ENCODE measurements at places on chromosomes 3 and 15.

GRCh38 chr15:60626669-60627068 lies 147.7 kb upstream of the ICE2 start:
- DNase-seq, result no peak

- no peak for DNase-seq
These were observed 136.3 kb downstream of the DIPK2A start for GRCh38 chr3:144107923-144108322.

DNA sequence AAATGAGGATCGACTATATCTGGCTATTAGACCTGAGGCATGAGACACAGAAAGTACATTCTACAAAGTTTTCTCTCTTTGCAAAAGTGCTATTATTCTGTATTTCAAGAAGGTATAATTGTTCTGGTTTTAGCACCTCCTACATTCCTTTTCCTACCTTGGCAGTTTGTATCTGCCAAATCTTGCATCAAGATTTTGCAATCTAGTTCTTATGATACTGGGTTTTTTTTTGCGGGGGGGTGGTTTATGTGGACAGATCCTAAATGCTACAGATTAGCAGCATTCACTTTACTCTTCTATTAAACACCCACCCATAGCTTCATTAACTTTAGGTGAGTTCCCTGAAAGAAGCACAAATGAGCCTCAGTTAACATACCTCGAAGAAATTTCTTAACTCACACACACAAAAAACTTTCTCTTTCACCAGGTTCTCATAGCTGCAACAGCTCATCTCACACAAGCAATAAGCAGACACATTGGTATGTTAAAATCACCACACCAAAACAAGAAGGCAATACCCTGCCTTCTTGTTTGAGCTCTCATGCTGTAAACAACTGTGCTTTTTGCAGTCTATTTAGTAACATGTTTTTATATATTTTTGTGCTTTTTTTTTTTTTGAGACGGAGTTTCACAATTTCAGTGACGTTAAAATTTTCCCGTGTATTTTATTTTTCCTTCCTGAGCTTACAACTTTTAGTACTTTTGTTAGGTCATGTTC lies 73.0 kb upstream of the VGLL4 start:
- no peak for DNase-seq

DNA sequence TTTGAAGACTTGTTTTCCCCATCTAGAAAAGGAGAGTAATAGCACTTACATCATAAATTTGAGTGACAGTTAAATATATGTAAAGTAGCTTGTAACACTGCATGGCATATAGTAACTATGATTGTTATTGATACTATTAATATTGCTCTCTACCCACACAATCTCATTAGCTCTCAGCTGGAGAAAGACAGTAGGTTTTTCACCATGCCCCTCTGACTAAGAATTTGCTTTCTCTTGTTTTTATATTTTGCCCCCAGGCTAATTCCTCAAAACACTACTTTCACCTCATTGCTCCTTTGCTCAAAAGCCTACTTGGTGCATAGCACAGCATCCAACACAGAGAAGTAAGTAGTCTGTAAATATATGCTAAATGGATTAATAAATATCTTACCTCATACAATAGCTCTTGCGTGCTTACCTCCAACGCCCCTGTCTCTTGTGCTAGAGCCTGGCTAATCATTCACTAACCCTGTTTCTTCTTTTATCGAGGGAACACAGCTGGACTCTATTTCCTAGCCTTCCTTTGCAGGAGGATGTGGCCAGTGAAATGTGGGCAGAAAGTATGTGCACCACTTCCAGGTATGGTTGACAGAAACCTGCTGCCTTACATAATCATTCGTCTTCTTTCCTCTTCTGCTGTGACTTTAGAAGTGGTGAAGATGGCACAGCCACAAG lies 190.0 kb downstream of the PLCH1 start:
- no peak for DNase-seq

DNA sequence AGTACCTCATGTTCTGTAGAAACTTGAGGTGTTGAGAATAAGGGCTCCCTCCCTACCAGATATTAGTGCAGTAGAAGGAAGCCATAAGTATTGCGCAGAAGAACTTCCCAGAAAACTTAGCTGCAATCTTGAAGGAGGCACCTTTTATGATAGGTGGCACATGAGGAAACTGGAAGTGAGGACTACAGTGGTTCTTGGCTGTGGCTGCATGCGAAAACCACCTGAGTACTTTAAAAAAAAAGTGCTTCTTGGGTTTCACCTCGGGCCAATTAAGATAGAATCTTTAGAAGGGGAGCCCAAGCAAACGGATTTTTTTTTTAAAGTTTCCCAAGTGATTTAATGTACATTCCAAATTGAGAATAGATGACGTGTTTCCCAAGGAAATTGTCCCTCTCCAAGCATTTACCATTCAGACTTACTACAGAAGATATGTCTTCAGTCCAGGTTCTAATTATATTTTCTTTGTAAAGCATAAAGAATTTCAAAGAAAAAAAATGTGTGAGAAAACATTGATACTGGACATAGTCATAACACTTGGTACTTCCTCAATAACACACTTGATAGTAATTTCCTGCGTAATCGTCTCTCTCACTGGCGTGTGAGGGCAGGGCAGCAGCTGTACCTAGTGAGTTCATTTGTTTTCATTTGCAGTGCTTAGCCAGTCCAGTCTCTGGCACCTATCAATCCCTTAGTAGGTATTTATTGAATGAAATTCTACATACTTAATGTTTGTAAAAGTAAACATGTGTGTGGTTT lies 12.3 kb upstream of the NR1I2 start:
- DNase-seq, result no peak

- DNase-seq, result no peak
These were observed at the start of gene ECE2 for GRCh38 chr3:184275961-184276910. TSS of gene ECE2 (plus strand) at chr3:184276022. CDS start at chr3:184276154, 132 bp downstream.

DNA sequence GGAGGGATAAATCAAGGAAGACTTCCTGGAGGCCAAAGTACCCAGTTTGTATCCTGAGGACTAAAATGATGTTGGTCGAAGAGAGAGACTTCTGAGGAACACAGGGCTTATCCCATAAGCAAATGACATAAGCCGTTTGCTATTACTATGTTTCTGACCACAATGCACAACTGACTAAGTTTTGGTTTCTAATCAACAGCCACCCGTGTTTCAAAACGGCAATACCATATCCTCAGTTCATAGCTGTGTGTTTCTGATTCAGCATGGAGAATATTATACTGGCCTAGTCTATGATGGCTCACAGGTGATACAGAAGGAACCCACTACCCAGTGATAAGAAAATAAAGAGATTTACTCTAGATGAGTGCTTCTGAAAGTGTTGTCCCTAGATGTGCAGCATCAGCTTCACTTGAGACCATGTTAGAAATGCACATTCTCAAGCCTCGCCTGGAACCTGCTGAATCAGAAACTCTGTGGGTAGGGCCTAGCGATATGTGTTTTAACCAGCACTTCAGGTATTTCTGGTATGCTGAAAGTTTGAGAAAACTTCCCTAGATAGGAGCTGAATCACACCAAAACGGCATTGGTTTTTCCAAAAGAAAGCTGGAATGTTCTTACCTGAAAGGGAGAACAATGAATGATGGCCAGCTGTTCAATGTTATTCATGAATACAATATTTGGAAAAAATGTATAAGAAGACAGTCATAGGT lies 639.7 kb upstream of the NR2F2 start:
- DNase-seq, result no peak

GRCh38 chr15:44633603-44634002 lies 29.9 kb downstream of the SPG11 start:
- DNase-seq, result no peak

GRCh38 chr3:16300881-16301359 lies 35.9 kb downstream of the OXNAD1 start:
- no peak for DNase-seq

- no peak for DNase-seq
These were observed 63.5 kb downstream of the KAT2B start for GRCh38 chr3:20103731-20104130.

GRCh38 chr3:88149509-88150362 lies at the start of gene C3orf38:
TSS of gene C3orf38 (plus strand) at chr3:88149959. CDS start at chr3:88150053, 94 bp downstream.
- peak; percentile 74 for DNase-seq

GRCh38 chr3:65953301-65953812 lies 85.4 kb downstream of the MAGI1 start:
- no peak for DNase-seq

GRCh38 chr15:60583194-60583593 lies 104.3 kb upstream of the ICE2 start:
- DNase-seq, result no peak

GRCh38 chr3:150830094-150830681 lies 67.2 kb upstream of the SIAH2 start:
- peak; percentile 11 for DNase-seq

- DNase-seq, result no peak
These were observed 8.1 kb downstream of the NPHP3 start for GRCh38 chr3:132713977-132714727.

DNA sequence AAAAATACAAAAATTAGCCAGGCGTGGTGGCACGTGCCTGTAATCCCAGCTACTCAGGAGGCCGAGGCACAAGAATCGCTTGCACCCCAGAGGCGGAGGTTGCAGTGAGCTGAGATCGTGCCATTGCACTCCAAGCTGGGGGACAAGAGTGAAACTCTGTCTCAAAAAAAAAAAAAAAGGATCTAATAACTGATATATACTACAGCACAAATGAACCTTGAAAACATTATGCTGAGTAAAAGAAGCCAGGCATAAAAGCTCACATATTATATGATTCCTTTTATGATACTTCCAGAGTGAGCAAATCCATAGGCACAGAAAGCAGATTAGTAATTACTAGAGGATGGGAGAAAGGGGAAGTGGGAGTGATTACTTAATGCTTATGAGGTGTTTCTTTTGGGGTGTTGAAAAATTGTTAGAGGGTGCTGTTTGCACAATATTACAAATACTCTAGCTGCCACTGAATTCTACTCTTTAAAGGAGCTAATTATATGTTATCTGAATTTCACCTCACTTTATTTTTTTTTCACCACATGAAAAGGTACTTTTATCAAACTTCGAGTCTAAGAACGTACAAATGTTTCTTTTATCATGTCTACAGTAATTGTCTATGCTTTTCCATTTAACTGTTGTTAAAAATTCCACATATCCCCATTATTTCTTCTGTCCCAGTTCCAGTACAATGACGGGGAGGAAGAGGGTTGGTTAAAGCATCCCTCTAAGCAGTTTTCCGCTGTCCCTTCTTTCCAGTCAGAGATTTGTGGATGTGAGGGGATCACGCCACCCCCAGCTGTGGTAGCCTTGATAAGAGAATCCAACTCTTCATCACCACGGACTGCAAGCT lies 77.7 kb upstream of the FAM174B start:
- no peak for DNase-seq

DNA sequence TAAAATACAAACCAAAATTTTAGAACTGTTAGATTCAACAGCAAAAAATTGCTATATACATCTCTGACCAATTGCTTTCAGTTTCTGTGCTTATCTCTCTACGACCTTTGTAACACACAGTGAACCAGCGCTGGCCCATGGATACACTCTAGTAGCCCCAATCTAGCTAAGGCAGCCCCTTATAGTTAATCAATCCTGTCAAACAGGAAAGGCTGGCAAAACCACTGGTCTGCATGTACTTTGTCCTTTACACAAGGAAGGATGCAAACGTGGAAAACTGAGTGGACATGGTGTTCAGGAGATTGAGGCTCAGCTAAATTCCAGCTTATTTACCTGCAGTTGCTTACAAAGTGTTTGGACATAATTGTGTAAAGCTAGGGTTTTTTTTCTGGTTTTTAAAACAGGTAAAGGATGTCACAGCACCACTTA lies 25.9 kb downstream of the ADGRG7 start:
- no peak for DNase-seq

DNA sequence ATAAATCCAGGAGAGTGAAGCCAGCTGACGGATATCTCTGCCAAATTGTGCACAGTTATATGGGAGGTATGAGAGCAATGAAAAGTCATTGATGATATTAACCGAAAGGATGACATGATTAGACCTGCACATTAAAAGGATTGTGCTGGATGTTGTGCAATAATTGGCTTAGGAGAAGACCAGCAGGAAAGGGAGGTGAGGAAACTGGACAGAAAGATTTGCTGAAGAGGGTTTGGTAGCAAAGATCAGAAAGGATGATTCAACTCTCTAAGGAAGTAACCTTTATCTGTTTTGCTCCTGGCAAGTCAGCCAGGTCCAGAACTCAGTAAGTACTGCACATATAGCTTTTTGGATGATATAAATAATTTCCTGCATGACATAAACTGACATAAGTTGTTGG lies 704.7 kb downstream of the GRM7 start:
- no peak for DNase-seq

DNA sequence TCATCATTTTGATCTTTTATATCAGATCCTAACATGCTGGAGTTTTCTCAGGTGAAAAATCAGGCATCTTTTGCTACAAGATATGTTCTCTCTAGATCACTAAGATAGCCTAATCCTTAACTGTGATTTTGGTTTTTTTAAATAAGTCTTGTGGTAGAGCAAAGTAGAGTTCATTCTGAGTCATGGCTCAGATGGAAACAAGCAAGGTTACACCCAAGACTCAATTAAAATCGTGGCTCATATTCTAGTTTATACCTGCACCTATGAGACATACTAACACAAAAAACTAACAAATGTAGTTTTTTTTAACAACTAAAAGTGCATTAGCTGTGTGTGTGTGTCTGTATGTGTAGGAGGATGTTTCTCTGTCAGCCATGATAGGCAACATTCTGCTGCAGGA lies 428.2 kb downstream of the NLGN1 start:
- no peak for DNase-seq

- DNase-seq, result no peak
These were observed 64.5 kb downstream of the EPHA3 start for GRCh38 chr3:89171687-89172545.

GRCh38 chr15:34132881-34133280 lies 31.0 kb downstream of the PGBD4 start:
- no peak for DNase-seq

DNA sequence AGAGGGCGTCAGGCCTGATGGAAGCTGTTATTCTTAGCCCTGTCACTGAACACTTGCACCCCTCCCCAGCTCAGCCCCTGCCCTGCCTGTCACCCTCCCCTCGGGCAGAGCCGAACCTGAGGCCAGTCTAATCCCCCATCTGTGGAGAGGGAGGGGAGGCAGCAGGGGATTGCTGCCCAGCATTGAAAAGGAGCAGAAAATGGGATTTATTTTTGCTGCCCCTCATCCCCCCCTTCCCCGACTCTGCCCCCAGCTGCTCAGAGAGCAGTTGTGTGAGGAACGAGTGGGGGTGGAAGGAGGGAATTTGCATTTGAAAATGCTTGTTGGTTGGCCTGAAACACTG lies 71.6 kb downstream of the EPHB3 start:
- no peak for DNase-seq

DNA sequence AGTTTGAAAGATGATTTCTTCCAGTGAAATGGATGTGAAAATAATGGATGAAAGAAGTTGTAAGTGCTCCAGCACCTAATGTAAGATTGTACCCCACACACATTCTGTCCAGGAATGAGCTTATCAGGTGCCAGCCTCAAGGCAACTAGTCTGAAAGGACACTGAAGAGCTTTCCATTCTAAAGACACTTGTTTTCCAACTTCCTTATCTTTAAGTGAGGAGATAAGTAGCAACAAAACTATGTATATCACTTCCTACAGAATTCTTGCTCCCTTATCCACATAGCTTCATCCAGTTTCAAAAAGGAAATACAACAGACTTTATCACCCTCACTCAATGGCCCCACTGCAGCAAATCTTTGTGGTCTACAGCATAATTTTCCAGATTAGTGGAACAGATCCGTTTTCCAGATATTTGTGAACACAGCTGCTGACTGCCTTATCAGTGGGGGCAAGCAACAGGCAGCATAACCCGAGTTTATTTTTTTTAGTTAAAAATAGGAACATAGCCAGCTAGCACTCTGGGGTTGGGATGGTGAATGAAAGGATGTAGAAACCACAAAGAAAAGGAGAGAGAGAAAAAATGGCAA lies 60.6 kb downstream of the CD200R1L start:
- DNase-seq, result no peak

- no peak for DNase-seq
These were observed 322.6 kb upstream of the KCNH8 start for GRCh38 chr3:18825665-18826064.

GRCh38 chr15:79054350-79054749 lies 36.2 kb downstream of the RASGRF1 start:
- DNase-seq, result no peak
